Activated CD4-positive, alpha-beta memory T cell treated with anti-CD3 and anti-CD28 coated beads, Interleukin-2, amount 10 ng/mL, durations not matched to agents 7 days and 5 days (primary cell): ENCODE measurements at places on chromosomes 3 and 15.

DNA sequence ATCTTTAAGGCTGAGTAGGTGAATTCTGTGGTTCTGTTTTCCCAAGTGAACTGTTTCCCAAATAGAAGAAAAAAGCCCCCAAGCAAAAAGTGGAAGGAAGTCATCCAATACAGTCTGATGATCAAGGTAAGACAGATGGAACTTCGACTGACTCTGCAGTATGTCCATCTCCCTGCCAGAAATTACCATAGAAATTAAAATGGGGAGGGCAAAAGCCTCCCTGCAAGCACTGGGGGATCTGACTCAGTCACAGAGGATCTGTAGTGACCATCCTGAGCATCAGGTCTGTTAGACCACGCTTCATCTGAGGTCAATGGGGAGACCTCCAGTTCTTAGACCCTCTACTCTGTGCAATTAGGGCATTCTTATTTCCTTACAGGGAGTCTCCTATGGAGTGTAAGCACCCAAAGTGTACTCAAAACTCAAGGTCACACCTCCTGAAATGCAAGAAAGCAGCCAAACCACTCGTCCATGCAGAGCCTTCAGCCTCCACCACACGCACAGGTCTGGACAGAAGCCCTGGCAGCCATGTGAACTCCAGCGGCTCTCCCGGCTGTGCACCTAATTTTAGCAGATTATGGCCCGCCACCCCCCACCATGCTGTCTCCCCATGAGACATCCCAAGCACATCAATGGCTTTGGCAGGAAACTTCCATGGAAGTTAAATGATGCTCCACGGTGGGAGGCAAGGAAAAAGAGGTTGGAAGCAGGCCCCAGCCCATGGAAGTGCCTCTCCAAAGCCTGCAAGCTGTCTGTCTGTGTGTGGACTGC, 348.7 kb downstream of the NTRK3 start:
- H3K4me1 ChIP-seq = no peaks in the 10 kb centered on the region
- no peak overlapping the region for H3K27ac ChIP-seq
- DNase-seq = no peak
- no peaks in the 10 kb centered on the region for H3K36me3 ChIP-seq

- peaks cover 14% of the 10 kb centered on the region for H3K27me3 ChIP-seq
- DNase-seq = no peak
- H3K4me1 ChIP-seq = no peaks in the 10 kb centered on the region
- no peak overlapping the region for H3K4me3 ChIP-seq
- H3K27ac ChIP-seq = no peak overlapping the region
- no peaks in the 10 kb centered on the region for H3K36me3 ChIP-seq
These were observed 49.9 kb upstream of the IGSF11 start for GRCh38 chr3:119084371-119085069.

DNA sequence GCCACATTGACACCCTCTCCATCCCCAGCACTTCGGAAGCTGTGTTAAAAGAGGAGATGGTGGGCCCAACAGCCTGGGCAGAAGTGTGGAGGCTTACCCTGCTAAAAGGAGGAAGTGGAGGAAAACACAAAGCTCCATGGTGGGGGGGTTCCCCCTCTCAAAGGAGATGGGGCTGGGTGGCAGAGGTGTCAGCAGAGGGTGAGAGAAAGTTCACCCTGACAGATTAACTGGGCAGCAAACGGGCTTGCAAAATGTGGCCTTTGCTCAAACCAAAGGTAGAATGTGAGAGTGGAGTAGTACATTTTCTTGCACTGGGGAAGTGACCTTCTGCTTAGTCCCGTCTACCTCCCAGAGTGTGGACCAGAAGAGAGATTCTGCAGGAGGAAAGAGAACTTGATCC, 44.7 kb downstream of the MYO1E start:
- H3K27ac ChIP-seq = no peak overlapping the region
- no peaks in the 10 kb centered on the region for H3K36me3 ChIP-seq
- peaks cover 12% of the 10 kb centered on the region for H3K4me1 ChIP-seq
- DNase-seq = no peak
- no peak overlapping the region for H3K4me3 ChIP-seq

GRCh38 chr3:152268555-152269055, at the start of gene MBNL1:
TSS of gene MBNL1 (plus strand) at chr3:152268929. CDS start at chr3:152300194, 31,265 bp downstream.
- peak within 1 kb of the TSS; percentile 92 for H3K4me3 ChIP-seq
- H3K27me3 ChIP-seq = no peaks in the 10 kb centered on the region
- H3K36me3 ChIP-seq = peaks cover 46% of the 10 kb centered on the region
- H3K27ac ChIP-seq = peak within 1 kb of the TSS; percentile 95
- peak; percentile 90 for DNase-seq
- H3K4me1 ChIP-seq = peaks cover 56% of the 10 kb centered on the region

GRCh38 chr15:80162059-80162554, 9.3 kb downstream of the FAH start:
- no peak overlapping the region for H3K4me3 ChIP-seq
- H3K27me3 ChIP-seq = no peaks in the 10 kb centered on the region
- peaks cover 50% of the 10 kb centered on the region for H3K36me3 ChIP-seq
- peaks cover 28% of the 10 kb centered on the region for H3K4me1 ChIP-seq
- no peak for DNase-seq

DNA sequence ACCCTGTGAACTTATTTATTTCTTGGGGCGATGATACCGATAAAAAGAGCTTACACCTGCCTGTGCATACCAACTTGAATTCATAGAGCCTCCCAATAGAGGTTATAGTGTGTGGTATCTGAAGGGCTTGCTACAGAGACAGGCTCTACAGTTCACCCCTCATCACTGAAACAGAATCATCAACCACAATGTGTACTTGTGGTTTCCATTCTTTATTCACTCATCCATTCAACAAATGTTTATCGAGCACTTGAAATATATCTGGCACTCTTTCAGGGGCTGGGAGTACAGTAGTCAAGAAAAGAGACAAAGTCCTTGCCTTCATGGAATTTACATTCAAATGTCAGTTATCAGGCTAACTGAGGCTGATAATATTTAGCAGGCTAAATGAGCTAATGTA, 134.4 kb upstream of the SKOR1 start:
- peaks cover under 1% of the 10 kb centered on the region for H3K36me3 ChIP-seq
- H3K27ac ChIP-seq = no peak overlapping the region
- DNase-seq = no peak
- no peaks in the 10 kb centered on the region for H3K4me1 ChIP-seq

DNA sequence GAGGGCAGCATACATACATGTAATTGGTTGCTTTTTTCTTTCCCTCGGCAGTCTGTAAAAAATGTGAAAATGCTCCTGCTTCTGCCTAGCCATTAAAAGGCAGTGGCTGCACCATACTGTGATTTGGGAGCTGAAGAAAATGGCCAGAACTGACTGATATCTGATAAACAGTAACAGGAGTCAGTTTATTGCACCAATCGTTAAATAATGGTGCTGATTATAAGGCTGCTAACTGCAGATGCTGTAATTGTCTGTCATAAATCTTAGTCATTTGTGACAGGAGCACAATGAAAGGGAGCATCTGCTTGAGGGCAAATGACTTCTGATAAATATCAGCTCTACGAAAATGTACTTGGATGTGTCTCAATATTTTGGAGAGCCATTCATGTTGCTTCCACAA, 263.1 kb upstream of the DNAJC19 start:
- no peaks in the 10 kb centered on the region for H3K36me3 ChIP-seq
- no peaks in the 10 kb centered on the region for H3K27me3 ChIP-seq
- no peak for DNase-seq
